ENCODE measurements at places on chromosomes 4 and X. TPM values are rescaled to one million over a fixed set of nuclear protein-coding genes. Genes with fewer than 3 reads are reported as not detected.

The USP11 gene
- total RNA-seq, result 63.9 TPM

The ANXA10 gene
- total RNA-seq, result 5.1 TPM

The AR gene
- total RNA-seq, result 2.7 TPM

The CT47B1 gene
- total RNA-seq, result not detected

The PPP1R2C gene
- total RNA-seq, result not detected

The MAGEA4 gene
- not detected for total RNA-seq

The CXorf49 gene
- not detected for total RNA-seq

The ERAS gene
- total RNA-seq, result not detected

The GRK4 gene
- 3.4 TPM for total RNA-seq

The CFAP47 gene
- not detected for total RNA-seq

The RIPPLY1 gene
- total RNA-seq, result not detected

The GPRIN3 gene
- total RNA-seq, result 0.90 TPM

The SPON2 gene
- total RNA-seq, result 79.9 TPM

The FGFBP2 gene
- not detected for total RNA-seq

The FAM241A gene
- total RNA-seq, result 0.47 TPM

The TSPAN5 gene
- 17.5 TPM for total RNA-seq

The MAGEB10 gene
- total RNA-seq, result not detected
